Stimulated activated CD8-positive, alpha-beta memory T cell treated with anti-CD3 and anti-CD28 coated beads, Interleukin-7, amount 100 ng/mL, for 4 hours (primary cell): ENCODE measurements at places on chromosomes 3 and 15.
A peak's percentile ranks its signal among the peaks of the same experiment; 100 is the strongest.

DNA sequence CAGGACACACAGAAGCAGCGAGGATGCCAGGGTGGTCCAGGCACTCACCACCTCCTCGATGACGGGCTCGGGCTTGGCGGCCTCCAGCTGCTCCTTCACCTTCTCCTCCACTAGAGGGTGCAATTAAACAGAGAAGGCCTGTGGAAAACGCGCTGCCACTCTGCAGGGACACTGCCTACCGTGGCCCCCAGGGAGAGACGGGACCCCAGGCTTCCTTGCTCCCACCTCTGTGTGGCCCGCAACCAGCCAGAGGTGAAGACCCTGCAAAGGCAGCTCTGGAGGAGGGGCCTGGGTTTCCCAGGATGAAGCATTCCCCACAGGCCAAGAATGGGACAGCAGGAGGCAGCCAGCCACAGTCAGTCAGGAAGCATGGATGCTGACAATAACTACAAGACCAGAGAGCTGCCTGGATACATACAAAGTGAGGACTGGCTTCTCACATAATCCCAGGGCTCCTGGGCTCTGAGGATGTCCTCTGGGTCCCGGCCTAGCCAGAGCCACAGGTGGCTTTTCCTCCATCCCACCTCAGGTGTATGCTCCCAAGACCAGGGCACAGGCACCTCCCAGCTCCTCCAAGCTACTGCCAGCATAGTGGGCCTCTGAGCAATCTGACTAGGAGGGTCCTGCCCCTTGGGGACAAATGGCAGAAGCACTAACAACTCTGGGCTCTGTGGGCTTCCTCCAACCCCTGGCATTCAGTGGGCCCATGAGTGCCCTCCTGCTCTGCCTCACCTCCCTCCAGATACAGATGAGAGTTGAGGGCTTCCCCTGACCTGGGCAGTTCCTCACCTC is 46.2 kb downstream of the PTH1R start:
- peak; percentile 21 for DNase-seq

DNA sequence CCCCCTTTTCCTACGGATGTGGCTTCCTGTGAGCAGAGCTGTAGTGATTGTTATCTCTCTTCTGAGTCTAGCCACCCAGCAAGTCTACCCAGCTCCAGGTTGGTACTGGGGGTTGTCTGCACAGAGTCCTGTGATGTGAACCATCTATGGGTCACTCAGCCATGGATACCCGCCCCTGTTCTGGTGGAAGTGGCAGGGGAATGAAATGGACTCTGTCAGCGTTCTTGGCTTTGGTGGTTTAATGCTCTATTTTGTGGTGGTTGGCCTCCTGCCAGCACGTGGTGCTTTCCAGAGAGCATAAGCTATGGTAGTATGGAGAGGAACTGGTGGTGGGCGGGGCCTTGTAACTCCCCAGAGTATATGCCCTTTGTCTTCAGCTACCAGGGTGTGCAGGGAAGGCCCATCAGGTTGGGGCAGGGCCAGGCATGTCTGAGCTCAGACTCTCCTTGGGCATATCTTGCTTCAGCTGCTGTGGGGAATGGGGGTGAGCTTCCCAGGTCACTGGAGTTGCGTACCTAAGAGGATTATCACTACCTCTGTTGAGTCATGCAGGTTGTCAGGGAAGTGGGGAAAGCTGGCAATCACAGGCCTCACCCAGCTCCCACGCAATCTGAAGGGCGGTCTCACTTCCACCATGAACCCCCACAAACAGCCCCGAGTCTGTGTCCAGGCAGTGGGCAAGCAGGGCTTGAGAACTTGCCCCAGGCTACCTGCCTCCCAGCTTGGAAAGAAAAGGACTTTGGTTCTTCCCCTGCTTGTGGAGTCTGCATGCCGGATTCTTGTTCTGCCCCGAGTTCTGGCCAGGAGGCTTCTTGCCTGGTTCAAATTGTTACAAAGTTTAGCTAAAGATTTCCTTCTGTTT is 9.0 kb upstream of the ADGRG7 start:
- DNase-seq = no peak

DNA sequence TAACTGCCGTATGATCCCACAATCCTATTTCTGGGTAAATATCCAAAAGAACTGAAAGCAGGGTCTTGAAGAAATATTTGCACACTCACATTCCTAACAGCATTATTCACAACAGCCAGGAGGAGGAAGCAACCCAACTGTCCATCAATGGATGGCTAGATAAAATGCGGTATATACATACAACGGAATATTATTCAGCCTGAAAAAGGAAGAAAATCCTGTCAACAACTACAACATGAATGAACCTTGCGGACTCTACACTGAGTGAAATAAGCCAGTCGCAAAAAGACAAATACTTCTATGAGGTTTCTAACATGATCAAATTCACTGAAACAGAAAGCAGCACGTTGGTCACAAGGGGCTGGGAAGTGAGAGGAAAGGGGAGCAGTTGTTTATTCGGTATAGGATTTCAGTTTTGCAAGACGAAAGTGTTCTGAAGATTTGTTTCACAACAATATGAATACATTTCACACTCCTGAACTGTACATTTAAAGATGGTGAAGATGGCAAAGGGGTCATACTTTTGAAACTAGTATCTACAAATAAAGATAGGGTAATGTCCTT is 6.2 kb downstream of the DLG1 start:
- no peak for DNase-seq

- no peak for DNase-seq
Observed at GRCh38 chr3:25037049-25037547, 391.0 kb upstream of the RARB start.
